ENCODE measurements at places on chromosomes 12 and 14. TPM values are rescaled to one million over a fixed set of nuclear protein-coding genes. Genes with fewer than 3 reads are reported as not detected.

- no peak for DNase-seq
Measured at GRCh38 chr12:29438752-29439408, 57.9 kb upstream of the ERGIC2 start.

The FERMT2 gene
- total RNA-seq: 0.40 TPM

DNA sequence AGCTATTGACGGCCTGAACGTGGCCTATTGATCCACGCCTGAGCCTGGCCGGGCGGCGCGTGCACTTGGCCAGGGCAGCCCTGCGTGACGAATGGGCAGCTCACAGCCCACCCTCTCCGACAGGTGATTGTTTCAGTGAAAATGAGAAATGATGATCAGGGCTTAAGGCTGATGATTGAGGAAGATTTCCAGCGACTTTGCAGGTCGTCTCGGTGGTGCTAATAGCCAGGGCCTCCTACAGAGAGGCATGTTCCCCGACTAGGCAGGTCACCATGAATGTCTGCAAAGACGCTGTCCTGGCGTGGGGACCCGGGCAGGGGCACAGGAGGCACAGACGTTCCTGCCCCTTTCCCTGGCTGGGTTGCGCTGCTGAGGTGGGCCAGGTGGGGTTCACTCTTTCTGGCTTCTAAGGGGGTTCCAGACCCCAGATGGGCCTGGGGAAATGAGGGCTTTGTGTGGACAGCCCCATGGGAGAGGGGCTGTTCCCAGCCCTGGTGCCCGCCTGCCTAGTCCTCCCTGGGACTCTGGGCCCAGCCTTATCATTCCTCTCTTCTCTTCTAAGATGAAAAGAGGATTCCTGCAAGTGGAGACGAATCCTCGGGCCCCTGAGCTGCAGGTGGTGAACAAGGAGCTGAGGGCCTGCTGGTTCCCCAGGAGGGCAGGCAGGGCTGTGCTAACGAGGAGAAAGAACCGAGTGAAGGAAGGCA, 157.4 kb downstream of the KIF26A start:
- DNase-seq: no peak

DNA sequence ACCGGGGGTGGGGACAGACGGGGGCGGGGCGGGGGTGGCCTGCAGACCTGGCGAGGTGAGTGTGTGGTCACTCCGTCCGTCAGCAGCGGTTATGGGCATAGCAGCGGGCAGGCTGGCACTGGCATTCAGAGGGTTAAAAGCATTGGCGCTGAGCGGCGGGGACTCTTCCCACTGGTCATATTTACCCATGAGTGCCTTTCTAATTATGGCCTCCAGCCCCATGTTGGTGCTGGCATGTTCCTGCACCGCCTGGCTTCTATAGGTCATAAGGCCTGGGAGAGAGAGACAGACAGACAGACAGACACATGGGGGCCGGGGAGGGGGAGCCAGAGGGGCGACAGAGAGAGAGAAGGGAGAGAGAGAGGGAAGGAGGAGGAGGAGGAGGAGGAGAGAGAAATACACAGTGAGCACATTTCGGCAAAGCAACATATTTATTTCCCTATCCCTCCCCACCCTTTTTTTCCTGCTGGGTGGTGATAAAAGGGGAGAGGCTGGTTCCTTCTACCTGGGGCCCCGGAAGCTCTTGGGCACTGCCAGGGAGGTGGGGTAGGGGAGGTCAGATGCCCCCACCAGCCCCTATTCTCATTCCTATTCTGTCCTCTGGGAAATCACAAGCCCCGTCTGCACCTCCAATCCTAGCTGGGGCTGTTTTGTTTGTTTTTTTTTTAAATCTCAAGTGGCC, 32.6 kb downstream of the RFLNA start:
- no peak for DNase-seq

The CCDC177 gene
- total RNA-seq: not detected

The SYT1 gene
- total RNA-seq: not detected

The TCL1B gene
- not detected for total RNA-seq

- DNase-seq: no peak
Measured at GRCh38 chr14:33335366-33335765, 396.7 kb downstream of the NPAS3 start.

DNA sequence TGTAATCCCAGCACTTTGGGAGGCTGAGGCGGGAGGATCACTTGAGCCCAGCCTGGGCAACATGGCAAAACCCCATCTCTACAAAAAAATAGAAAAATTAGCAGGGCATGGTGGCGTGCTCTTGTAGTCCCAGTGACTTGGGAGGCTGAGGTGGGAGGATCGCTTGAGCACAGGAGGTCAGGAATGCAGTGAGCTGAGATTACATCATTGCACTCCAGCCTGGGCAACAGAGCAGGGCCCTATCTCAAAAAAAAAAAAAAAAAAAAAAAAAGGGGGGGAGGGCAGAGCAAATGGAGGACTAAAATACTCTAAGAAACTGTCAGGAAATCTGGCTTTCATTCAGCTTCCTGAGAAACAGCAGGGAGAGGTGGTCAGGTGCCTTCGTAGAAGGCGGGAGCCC, 31.7 kb upstream of the TSPAN9 start:
- no peak for DNase-seq

The MGP gene
- total RNA-seq: 0.20 TPM

The ZNF385A gene
- total RNA-seq: 0.48 TPM

GRCh38 chr12:120693848-120694247, 6.9 kb downstream of the MLEC start:
- DNase-seq: no peak

- no peak for DNase-seq
Measured at GRCh38 chr12:116984098-116984497, 73.3 kb downstream of the FBXW8 start.

GRCh38 chr12:127393896-127394295, 873.1 kb upstream of the TMEM132C start:
- no peak for DNase-seq

The PRR4 gene
- total RNA-seq: 1.9 TPM

The CLEC1A gene
- not detected for total RNA-seq

DNA sequence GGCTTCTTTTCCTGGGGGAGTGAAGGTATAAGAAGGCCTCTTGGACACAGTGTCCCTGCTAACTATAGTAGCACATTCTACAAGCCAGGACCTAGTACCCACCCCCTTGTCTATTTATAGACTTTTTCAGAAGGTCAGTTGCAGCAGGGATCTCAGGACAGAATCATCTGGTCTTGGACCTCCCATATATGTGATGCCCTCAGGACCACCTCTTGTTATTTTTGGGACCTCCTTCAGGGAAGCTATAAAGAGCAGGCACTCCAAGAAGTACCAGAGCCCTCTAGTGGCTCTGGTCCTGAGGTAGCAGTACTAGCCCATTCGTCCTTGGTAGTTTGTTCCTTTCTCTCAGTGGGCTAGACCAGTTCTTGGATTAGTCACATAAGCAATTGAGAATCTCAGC, 4.3 kb downstream of the COQ10A start:
- no peak for DNase-seq

GRCh38 chr12:67354966-67355365, 85.8 kb downstream of the CAND1 start:
- no peak for DNase-seq

GRCh38 chr14:73153272-73153671, 17.0 kb downstream of the PSEN1 start:
- DNase-seq: no peak

The AQP2 gene
- not detected for total RNA-seq

GRCh38 chr12:89461649-89462612, 62.7 kb downstream of the GALNT4 start:
- DNase-seq: no peak

The SLC35F4 gene
- not detected for total RNA-seq

DNA sequence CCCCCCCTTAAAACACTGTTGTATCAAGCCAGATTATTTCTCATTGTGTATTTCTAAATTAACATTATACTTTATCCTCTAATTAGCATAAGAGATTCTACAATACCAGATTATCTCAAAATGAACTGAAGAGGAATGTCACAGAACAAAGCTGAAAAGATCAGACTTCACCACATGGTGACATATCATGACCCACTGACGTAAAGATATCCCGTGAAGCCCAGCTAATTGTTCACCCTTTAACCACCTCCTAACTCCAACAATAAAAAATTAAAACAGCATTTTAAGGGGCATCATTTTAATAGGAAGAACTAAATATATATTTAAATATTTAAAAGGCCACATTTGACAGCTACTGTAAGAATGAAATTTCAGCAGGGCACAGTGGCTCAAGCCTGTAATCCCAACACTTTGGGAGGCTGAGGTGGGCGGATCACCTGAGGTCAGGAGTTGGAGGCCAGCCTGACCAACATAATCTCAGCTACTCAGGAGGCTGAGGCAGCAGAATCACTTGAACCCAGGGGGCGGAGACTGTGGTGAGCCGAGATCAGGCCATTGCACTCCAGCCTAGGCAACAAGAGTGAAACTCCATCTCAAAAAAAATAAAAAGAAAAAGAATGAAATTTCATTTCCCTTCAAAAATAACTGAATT, 29.0 kb downstream of the CDK17 start:
- DNase-seq: no peak

The GUCY2C gene
- total RNA-seq: not detected

DNA sequence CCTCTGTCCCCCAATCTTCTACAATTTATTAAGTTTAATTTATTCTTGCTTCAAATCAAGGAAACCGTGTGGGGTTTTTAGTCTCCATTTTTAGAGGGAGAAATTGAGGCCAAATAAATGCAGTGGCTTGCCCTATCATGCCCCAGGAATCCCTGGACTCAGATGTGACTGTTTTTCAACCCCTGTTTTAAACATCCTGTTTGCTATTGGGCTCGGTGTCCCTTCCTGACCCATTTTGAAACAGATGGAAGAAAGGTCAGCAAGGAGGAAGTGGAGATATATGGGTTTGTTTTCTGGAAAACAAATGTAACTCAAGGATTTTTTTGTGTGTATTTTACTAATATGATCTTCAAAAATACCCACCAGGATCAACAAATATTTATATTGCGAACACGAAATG, 84.7 kb downstream of the DACT1 start:
- no peak for DNase-seq

DNA sequence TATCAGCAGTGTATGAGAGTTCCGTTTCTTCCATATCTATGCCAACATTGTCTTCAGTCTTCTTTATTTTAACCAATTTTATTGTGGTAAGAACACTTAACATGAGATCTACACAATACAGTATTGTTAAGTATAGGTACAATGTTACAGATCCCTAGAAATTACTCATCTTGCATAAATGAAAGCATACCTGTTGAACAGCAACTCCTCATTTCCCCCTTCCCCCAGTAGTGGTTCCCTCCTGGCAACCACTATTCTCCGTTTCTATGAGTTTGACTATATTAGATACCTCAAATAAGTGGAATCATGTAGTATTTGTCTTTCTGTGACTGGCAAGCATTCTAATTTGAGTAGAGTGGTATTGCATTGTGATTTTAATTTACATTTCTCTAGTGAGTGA, 150.5 kb downstream of the CRADD start:
- no peak for DNase-seq

The DNAAF2 gene
- total RNA-seq: 5.2 TPM

- no peak for DNase-seq
Measured at GRCh38 chr14:21169573-21169972, 13.7 kb upstream of the OR5AU1 start.

DNA sequence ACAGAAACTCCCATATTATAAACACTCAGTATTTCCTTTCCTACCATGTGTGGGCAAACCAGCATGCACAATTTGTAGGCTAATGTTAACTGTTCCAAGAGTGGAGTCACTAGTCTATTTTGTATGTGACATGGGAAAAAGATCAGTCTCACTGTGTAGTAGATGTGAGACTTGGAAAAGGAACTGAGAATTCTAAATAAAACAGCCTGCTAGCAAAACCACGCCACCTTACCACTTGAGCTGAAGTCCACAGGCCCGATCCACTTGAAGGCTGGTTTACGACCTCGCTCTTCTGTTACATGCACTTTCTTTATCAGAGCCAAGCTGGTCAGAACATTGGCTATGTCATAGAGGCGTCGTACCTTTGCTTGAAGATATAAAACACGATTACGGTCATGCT, 22.5 kb downstream of the E2F7 start:
- DNase-seq: no peak

- no peak for DNase-seq
Measured at GRCh38 chr12:16531621-16532020, 74.3 kb downstream of the LMO3 start.

- peak; percentile 82 for DNase-seq
Measured at GRCh38 chr12:116594325-116595038, 35.3 kb downstream of the MAP1LC3B2 start.

GRCh38 chr14:75438486-75439080, 10.8 kb downstream of the JDP2 start:
- DNase-seq: no peak

The PRB2 gene
- total RNA-seq: not detected

- no peak for DNase-seq
Measured at GRCh38 chr14:56808383-56809269, 1.7 kb downstream of the OTX2 start.

- no peak for DNase-seq
Measured at GRCh38 chr14:68164711-68165113, 345.1 kb downstream of the RAD51B start.

The ANKRD52 gene
- 45.9 TPM for total RNA-seq

DNA sequence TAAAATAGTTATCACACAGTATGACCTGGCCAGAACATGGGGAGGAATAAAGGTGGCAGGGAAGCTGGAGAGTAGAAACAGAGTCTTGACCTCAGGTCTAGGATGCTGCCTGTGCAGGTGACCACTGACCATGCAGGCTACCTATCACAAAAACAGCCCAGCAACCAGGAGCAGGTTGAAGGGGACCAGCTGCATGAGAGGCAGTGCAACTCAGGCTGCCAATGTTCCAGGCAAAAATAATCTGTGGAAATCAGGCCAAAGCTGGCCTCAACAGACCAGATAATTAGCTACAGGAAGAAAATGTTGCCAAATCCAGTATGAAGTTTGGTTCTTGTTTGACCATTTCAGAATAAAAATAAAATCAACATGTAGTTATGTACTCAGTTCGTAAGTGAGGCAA, 72.6 kb downstream of the PDE6H start:
- DNase-seq: no peak

DNA sequence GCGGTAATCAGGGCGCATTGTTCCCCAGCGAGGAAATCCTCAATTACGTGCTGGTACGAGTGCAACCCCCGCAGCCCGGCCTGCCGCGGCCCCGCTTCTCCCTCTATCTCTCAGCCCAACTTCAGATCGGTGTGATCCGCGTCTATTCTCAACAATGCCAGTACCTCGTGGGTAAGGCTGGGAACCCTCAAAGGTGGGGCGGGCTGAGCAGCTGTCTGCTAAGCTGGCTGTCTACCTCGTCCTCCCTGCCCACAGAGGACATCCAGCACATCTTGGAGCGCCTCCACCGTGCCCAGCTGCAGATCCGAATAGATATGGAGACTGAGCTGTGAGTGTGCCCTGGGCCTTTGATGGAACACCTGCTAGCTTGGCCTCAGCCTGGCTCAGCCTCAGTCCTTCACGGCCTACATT, 996 bp downstream of the REC8 start:
- DNase-seq: no peak

- no peak for DNase-seq
Measured at GRCh38 chr14:62654641-62655040, 390.6 kb downstream of the KCNH5 start.

- DNase-seq: no peak
Measured at GRCh38 chr12:40942326-40942725, 245.8 kb upstream of the PDZRN4 start.

GRCh38 chr14:44352201-44352600, 154.9 kb downstream of the FSCB start:
- DNase-seq: no peak

All from activated CD4-positive, alpha-beta T cell treated with anti-CD3 and anti-CD28 coated beads, Interleukin-2, amount 10 ng/mL, durations not matched to agents 7 days and 5 days (primary cell).